Tracheal epithelial cell (primary cell): ENCODE measurements at places on chromosomes 5 and 9. TPM values are rescaled to one million over a fixed set of nuclear protein-coding genes. Genes with fewer than 3 reads are reported as not detected.

The ADAMTS2 gene
- 0.96 TPM in 1 of 2 replicates, not detected in the other for total RNA-seq

The HMGXB3 gene
- total RNA-seq: 33.5 and 36.9 TPM in 2 replicates

The ELP1 gene
- 40.5 and 42.8 TPM in 2 replicates for total RNA-seq

The C8G gene
- not detected in 2 replicates for total RNA-seq

The SEMA6A gene
- 1.7 and 7.2 TPM in 2 replicates for total RNA-seq

The DRD1 gene
- not detected in 2 replicates for total RNA-seq

The LRRC70 gene
- 0.72 and 1.5 TPM in 2 replicates for total RNA-seq
